ENCODE measurements at places on chromosomes 2 and 18. TPM values are rescaled to one million over a fixed set of nuclear protein-coding genes. Genes with fewer than 3 reads are reported as not detected.

CEBPZOS gene
- 16.8 TPM for total RNA-seq

GCG gene
- total RNA-seq = not detected

HSBP1L1 gene
- total RNA-seq = 8.6 TPM

CNTNAP5 gene
- not detected for total RNA-seq

CDH2 gene
- 111 TPM for total RNA-seq

DYNAP gene
- not detected for total RNA-seq

OSR1 gene
- total RNA-seq = 12.4 TPM

RNF181 gene
- 498 TPM for total RNA-seq

AQP12B gene
- not detected for total RNA-seq

PARD3B gene
- 15.3 TPM for total RNA-seq

ASPRV1 gene
- total RNA-seq = 0.28 TPM

PECR gene
- total RNA-seq = 13.3 TPM
